ENCODE measurements at places on chromosomes 13 and 19.
A peak's percentile ranks its signal among the peaks of the same experiment; 100 is the strongest.

DNA sequence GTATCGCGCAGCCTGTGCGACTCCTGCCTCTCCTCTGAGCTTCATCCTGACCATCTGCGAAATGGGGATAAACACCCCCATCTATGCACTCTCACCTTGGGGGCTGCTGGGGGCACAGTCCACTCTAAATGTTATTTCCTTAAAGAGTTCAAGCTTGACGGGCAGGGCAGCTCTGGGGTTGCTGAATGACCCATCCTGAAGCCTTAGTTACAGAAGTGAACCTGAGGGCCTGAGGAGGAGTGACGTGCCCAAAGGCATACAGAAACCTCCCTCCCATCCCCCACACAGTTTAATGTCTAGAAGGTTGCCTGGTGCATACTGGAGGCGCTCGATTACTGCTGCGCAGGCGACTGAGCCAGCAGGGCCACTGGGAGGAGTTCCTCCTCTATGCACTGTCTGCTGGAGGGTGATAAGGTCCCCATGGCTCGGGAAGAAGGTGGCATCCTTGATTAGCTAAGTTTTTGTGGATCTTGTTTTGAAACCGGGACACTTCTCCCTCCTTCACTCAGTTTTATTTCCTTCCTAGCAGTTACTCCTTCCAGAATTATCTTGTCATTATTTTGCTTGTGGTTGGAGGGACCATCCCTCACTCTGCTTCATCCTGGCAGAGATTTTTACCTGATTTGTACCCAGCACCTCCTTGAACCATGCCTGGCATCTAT, 572 bp upstream of the FKBP8 start:
- DNase-seq, result no peak

- DNase-seq, result no peak
Observed at GRCh38 chr19:15506074-15506571, 2.2 kb upstream of the CYP4F22 start.

DNA sequence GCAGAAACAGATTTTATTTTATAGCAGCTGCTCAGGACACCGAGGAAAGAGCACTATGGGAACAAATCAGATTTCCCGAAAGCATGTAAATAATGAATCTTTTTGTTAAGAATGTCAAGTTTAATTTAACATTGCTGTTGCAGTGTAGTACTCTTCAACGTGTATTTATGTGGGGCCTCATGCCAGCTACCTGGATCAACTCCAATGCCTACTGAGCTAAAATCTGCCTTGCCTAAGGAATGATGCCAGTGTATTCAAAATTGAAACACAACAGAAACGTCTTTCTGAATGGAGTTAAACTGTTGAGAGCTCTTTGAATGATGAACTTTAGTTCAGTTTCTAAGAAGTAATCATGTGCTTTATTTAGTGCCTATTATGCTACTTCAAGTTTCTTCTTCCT, 1379.8 kb upstream of the ATXN8OS start:
- DNase-seq, result peak; percentile 1

DNA sequence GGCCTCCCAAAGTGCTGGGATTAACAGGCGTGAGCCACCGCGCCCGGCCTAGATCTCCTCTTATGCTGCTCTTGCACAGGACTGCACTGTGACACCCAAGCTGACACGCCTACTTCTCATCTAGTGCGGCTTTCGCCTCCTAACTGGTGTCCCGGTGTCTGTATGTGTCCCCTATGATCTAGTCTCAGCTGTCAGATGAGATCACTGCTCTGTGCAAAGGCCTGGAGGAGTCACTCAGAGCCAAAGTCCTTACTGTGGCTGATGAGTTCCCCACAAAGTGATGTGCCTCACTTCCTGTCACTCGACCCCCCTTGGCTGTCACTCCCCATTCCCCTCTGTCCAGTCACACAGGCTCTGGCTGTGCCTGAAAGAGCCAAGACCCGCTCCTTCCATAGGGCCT, 2.5 kb downstream of the ZNF556 start:
- no peak for DNase-seq

- no peak for DNase-seq
Observed at GRCh38 chr13:74027161-74027779, 106.9 kb downstream of the KLF12 start.

DNA sequence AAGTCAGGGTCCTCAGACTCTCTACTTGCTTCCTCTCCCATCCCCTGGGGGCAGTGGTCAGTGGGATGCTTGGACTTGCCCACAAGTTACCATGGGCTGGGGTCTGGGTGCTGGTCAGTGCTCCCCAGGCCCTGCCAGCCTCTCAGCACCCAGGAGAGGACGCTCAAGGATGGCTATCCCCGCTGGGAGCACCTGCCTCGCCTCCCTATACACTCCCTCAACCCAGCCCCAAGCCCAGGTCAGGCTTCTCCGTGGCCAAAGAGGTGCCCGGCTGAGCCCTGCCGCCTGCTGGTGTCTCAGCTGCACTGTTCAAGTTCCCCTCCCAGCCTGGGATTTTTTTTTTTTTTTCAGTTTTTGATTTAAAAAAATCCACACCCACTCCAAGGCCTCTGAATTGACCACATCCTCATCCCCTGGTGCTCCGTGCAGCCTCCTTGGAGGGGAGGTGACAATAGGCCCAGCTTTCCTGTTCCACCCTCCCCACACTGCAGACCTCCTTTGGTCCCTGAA, 10.8 kb downstream of the F2RL3 start:
- no peak for DNase-seq

DNA sequence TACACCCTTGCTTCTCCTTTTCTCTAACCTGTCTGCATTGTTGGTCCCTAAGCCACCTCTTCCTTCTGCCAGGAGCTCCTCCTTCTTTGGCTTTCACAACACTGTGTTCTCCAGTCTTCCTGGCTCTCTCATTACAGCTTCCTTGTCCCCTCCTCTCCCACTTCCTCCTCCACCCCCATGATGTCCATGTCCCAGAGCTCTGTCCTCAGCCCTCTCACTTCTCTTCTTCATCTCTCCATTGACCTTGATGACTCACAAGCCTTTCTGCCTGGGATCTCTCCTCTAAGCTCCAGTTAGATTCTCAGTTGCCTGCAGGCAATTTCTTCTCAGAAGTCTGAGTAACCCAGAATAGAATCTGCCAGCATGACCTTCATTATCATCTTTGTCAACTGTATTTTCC, 100.3 kb upstream of the WASF3 start:
- DNase-seq, result no peak

DNA sequence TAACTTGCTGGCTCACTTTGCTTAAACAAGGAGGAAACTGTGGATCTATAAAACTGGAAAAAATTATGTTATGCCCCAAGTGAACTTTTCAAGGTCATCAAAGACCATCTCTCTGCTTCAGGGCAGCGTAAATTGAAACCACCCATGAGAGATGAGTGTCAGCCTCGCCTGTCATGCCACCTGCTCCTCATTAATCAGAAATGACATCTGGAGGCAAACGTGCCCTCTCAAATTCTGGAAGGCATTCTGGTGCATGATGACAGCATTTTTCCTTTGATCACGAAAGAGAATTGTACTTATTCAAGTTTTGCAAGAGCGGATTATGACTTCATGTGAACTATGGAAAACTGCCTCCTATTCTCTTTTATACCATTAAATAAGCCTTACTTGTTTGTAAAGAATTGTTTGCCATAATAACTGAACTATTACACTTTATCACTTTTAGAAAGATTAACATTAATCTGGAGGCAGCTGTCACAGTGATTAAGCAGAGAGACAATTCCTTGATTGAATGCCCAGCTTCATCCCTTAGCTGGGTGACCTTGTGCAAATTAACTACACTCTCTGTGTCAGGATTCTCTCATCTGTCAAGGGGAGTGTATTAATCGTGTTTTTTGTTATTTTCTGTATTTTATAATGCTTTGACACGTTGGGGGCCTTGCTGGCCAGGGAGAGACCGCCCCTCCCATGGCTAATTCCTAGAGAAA, 17.0 kb upstream of the SACS start:
- DNase-seq, result no peak

GRCh38 chr13:37868691-37869505, 674 bp downstream of the TRPC4 start:
- no peak for DNase-seq

GRCh38 chr19:51803519-51803918, 8.6 kb downstream of the FPR3 start:
- DNase-seq, result no peak

DNA sequence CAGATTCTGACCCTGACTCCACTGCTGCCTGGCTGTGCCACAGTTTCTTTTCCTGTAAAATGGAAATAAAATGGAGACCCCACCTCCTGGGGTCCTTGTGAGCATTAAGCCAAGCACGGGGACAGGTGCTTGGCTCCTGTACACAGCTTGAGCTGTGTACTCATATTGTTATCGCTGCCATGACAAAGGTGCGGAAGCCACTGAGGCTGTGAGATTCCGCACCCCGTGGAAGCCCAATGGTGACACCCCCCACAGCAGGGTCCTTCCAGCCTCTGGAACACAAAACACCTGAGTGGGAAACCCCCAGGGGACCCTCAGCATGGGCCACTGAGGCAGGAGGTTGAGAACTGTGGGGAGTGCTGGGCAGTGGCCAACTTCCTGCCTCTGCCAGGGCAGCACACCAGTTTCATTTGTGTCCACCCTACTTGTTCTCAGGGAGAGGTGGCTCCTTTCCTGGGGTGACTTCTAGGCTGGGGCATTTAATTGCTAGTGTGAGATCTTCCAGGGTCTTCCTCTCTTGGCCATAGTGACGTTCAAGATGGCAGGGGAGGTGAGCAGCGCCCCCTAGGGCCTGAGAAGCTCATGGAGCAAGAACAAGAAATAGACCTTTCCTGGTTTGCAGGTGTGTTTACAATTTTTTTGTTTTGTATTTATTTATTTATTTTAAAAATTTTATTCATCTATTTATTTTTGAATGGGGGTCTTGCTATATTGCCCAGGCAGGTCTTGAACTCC, 5.4 kb upstream of the JSRP1 start:
- DNase-seq, result no peak

- no peak for DNase-seq
Observed at GRCh38 chr13:25616674-25617073, 244.9 kb downstream of the ATP8A2 start.

DNA sequence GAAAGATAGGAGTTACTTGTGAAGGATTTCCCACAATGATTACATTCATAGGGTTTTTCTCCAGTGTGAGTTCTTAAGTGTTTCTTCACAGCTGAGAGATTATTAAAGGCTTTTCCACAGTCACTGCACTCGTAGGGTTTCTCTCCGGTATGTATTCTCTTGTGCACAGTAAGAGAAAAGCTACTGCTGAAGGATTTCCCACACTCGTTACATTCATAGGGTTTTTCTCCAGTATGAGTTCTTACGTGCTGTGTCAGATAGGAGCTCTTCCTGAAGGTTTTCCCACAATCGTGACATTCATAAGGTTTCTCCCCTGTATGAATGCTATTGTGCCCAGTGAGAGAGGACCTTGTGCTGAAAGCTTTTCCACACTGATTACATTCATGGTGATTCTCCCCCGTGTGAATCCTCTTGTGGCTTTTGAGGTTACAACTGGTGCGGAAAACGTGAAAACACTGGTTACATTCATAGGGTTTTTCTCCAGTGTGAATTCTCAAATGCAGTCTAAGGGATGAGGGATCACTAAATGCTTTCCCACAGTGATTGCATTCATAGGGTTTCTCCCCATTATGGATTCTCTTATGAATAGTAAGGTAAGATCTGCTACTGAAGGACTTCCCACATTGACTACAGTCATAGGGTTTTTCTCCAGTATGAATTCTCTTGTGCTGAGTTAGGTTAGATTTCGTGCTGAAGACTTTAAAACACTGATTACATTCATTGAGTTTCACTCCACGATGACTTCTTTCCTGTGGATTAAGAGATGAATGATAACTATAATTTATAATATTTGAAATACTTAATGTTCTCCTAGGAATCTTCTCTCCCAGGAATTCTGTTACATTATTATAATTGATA, 20.6 kb downstream of the ZNF558 start:
- DNase-seq, result no peak

GRCh38 chr19:1084024-1084868, 10.9 kb downstream of the POLR2E start:
- no peak for DNase-seq

- DNase-seq, result no peak
Observed at GRCh38 chr13:100680131-100680530, 5.5 kb upstream of the TMTC4 start.

GRCh38 chr19:46921071-46921470, 60.3 kb downstream of the ARHGAP35 start:
- DNase-seq, result no peak

DNA sequence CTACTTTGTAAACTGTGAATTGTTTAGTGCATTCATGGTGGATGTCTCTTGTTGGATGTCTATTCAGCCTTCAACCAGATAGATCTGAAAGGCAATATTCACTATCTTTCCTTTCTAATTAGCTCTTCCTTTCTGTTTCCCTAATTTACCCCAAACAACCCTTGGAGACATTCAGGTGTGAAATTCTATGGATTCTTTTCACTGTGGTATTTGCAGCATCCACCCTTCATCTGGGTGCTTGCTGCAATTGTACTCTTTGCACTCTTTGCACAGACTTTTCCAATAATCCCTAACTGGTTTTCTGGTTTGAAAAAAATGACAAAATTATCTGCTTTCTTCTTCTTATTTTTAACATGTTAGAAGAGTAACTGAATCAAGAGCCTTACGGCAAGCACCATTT, 56.5 kb downstream of the KL start:
- no peak for DNase-seq

GRCh38 chr13:103671547-103671946, 605.3 kb upstream of the SLC10A2 start:
- no peak for DNase-seq

All from anterior cingulate cortex (tissue), 58 donors.